CD8-positive, alpha-beta memory T cell (primary cell): ENCODE measurements at places on chromosomes 12 and 14.

- no peak for DNase-seq
Measured at GRCh38 chr14:90674043-90674670, 142.1 kb downstream of the TTC7B start.

DNA sequence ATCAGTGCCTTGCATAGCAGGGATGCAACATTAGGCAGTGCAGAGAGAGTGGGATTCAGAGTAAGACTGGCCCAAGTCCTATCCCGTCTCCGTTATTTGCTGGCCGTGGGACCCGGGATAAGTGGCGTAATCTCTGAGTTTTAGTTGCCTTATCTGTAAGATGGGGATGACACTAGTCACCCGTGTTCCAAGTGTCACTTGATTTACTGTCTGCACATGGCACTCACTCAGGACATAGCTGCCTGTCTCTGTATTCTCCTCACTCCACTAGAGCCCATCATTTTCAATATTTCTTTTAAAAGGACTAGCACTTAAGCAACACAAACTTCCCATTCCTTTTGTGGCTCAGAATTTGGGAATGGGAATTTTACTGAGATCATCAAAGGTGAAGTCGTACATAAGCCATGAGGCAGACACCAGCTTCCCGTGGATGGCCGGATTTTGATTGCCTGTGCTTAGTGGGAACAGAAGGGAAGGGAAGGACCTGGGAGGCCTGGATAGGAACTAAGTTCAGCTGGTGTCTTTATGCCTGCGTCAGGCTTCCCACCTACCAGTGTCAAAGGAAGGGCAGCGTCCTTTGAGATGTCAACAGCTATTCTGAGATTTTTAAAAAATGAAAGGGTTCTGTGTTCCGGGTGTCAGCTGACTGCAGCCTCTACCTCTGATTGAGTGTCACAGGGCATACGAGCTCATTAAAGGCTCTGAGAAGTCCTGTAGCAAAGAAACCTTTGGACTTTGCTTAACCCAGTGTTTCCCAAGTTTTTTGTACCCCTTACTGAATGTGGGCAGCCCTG lies 361.4 kb downstream of the CACNA1C start:
- no peak for DNase-seq

DNA sequence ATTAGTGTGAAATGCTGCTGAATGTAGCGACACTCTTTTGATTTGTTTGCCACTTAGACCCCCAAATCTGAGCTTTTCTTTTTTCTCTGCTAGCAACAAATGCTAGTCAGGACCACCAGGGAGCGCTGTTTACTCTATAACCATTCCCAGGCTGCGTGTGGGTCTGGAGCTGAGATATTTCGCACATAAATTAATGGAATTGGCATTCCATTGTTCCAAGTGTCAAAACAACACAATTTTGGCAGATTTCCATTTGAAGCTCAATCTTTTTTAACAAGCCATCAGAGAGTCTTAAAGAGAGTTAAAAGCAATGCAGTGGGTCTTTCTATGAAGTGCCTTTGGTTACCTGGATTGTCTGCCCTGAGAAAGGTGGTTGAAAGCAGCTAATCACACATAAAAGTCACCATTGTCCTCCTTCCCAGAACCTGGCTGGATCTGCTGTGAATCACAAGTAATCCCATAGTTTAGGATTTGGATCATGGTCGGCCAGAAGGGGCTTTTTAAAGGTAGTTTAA lies 7.4 kb upstream of the TMEM132C start:
- no peak for DNase-seq

GRCh38 chr12:91718326-91718725 lies 427.3 kb downstream of the BTG1 start:
- DNase-seq: no peak

DNA sequence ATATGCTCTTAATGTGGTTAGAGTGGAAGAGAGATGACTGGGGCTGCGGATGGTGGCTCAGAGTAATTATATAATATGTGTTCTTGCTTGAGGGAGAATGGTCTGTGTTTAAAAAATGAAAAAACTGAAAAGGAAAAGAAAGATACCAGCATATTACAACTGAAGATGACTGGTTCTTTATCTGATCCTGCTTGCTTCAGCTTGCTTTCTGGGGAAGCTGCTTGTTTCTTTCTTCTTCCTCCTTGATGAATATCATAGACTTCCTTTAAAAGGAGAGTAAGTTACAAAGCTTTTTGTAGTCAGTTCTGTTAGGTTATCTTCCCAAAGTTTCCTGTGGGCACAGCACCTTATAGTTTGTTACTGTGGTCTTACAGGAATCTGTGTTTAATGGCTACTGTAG lies 210.9 kb downstream of the ERC1 start:
- DNase-seq: no peak

- no peak for DNase-seq
Measured at GRCh38 chr12:126558810-126559209, 1493.6 kb downstream of the AACS start.

DNA sequence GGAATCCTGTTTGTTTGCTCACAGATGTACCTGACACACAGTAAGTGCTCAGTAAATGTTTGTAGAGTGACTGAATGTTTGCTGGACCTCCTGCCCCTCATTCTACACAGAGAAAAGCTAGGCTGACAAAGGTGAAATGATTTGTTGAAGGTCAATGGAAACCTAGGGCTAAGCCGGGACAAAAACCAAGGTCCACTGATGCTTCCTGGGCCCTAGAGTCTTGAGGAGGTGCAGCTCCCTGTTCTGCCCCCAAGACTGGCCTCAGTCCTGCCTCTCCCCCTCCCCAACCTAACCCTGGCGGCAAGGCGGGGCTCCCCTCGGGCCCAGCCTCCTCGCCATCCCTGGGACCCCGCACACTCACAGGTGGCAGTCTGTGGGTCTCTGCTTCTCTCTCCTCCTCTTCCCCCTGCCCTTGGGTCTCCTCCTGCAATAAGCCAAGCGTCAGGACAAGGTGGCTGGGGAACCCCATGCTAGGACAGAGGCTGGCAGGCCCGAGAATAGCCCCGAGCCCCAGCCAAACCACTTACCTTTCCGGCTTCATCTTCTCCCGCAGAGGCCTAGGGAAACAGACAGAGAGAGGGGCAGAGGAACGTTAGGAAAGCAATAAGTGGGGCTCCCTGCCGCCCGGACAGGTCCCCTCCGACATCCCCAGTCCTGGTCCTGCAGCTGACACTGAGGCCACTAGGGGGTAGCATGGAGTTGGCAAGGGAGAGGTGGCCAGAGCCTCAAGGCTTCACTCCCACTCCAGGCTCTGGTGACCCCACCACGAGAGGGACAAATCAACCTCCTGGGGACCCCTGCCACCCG lies 9.3 kb downstream of the PGF start:
- peak; percentile 81 for DNase-seq
